Dorsolateral prefrontal cortex (tissue), 122 donors: ENCODE measurements at places on chromosomes 12 and 14. TPM values are rescaled to one million over a fixed set of nuclear protein-coding genes. Genes with fewer than 3 reads are reported as not detected.

The TAS2R10 gene
- 3.7 TPM for total RNA-seq

The PRIMA1 gene
- total RNA-seq, result 4.6 TPM

The OR6C2 gene
- total RNA-seq, result not detected

The NR1H4 gene
- total RNA-seq, result not detected

The CDH24 gene
- total RNA-seq, result 8.4 TPM

The MGP gene
- total RNA-seq, result 8.1 TPM

The LRRC9 gene
- 1.7 TPM for total RNA-seq

The NABP2 gene
- total RNA-seq, result 46.4 TPM

The HOXC10 gene
- total RNA-seq, result not detected

The CLEC1B gene
- not detected for total RNA-seq

The IGFBP6 gene
- 21.0 TPM for total RNA-seq

The LMNTD1 gene
- 1.4 TPM for total RNA-seq

The COCH gene
- 5.7 TPM for total RNA-seq

The ZDHHC22 gene
- total RNA-seq, result 54.5 TPM
